ENCODE measurements at places on chromosomes 2 and 18.

DNA sequence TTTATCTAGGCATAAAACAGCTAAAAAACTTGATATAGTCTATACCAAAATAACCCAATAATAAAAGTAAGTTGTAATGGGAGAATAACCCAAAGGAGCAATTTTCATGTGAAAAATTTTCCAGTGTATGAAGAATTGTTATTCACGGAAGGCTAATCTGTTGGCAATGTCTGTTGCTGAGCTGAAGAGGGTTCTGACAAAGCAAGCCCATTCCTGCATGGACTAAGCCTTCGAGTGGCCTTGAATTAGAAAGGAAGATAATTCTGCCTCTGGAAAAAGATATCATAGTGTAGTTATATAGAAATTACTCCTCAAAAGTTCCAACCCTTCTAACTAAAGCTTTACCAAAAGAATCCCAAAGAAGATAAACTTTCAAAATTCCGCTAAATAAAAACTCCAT, 101.5 kb downstream of the MAP2 start:
- DNase-seq, result no peak

DNA sequence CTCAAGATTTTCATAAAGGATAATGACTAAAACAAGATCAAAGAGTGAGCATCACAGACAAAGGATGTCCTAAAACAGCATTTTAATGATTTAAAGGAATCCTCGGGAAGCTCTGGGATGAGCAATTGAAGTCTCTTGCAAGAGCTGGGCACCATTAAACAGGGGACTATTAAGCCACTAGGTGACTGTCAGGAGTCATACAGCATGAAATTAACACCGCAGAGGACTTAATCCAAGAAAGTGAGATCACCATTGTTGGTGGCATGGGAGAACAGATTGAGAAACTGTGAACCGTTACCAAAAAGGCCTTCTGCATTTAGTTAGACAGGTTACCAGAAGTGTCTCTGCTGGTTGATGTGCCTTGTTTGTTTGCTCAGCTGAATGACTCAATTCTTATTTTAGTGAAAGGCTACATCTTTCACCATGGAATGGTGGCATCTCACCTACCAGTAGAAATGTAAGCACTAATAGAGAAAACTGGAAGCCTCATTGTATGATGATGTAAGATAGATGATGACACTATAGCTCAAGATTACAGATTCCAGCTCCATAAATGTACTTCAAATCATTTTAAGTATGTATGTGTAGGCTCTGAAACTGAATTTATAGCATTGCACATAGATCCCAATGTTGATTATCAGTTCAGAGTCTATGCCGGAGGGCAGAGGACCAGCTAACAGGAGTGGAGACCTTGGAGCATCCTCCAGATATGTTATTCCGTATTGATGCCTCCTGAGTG, 427.6 kb downstream of the SUCLG1 start:
- no peak for DNase-seq

- no peak for DNase-seq
These were observed 207.1 kb upstream of the SLC14A2 start for GRCh38 chr18:45408218-45408617.

GRCh38 chr2:12347066-12347493, 369.7 kb upstream of the TRIB2 start:
- no peak for DNase-seq

- no peak for DNase-seq
These were observed 7.5 kb upstream of the ZNF516 start for GRCh38 chr18:76502551-76502950.

- DNase-seq, result no peak
These were observed 190.6 kb downstream of the TPGS2 start for GRCh38 chr18:36638224-36638623.

- DNase-seq, result no peak
These were observed 10.8 kb upstream of the LYPD6B start for GRCh38 chr2:149027590-149028250.

DNA sequence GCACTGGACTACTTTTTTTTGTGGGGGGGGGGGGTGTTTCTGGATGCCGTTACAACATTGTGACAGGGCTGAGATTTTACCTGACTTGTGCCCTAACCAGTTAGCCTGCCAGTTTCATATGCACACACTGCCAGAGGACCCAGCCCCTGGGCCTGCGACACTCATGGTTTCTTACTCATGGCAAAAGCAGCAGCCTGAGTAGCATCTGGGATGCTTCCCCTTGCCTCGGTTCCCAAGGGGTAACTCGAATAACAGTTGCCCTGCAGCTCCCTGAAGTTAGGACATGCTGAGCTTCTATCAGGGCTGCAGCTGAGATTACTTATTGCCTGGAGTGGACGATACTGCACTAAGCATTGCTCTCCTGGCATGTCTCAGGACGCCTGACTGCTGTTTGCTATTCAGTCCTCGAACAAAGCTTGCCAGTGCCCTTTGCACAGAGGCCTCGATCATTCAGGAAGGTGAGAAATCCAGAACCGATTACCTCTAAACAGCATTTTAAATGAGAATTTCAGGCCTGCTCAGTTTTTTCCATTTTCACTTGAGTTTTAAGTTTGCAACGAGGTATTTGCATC, 47.9 kb downstream of the TRPM8 start:
- no peak for DNase-seq

- DNase-seq, result no peak
These were observed 30.3 kb downstream of the SP3 start for GRCh38 chr2:173934895-173935294.

DNA sequence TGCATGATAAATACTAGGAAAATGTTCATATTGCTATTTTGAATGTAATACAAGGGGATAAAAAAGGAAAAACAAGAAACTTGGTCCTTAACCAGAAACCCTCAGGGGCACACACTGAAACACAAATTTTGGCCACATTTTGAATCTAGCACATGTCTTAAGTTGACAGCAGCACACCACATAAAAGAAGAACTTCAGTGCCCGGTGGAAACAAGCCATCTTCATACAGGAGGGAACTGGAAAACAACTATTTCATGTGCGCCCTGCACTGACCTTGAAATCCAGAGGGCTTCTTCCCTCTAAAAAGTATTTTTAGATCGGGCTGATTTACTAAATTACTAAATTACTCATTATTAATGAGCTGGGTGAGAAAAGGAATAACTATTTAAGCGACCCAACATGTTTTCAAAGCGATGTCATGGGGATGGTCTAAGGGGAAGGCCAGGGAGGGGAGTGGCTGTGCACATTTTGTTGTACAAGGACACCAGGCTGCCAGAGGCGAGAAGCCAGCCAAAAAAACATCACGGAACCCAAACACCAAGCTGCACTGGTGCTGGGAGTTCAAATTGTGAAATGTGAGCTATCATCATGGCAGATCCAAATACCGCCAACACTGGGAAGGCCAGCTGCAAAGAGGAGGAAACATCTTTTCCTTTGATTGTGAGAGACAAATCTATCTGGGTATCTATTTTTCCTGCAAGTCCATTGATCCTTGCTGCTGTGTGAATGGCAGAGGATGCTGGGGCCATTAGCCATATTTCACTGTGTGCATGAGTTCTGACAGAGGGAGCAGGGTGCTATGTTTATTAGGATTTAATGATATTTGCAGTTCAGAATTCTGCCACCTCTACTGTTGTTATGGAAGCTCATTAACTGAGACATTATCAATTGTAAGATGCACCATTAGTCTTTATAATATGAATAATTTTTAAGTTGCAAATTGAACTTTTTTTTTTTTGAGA, 150.7 kb upstream of the LMAN1 start:
- DNase-seq, result no peak

DNA sequence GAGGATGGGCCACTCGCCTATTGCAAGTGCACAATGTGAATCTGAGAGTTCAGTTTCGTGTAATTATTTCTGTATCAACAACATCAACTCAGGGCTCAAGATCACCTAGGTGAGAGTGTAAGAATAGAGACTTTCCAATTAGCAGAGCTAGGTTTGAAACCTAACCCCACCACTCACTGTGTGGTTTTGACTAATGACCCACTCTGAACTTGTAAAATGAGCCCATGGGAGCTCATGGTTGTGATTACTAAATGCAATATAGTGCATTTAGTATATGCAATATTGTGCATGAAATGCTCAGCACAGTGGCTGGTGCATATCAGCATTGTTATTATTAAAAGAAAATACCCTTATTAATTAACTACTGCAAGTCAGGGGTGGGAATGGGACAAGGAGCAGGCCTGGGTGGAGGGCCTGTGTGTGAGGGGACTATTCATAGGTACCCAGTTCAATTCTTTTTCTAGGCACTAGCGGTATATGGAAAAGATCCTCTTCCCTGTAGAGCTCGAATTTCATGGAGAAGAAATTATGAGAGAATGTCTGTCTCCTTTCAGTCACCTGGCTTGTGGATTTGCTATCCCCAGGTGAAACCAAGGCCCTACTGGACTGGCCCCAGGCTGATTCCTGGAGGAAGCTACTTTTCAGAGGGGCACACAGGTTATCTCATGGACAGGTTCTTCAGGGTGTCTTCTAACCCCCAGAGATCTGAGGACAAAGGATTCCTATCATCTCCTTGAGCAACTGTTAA, 169.5 kb downstream of the GFPT1 start:
- no peak for DNase-seq

GRCh38 chr2:184004948-184005672, 593.2 kb upstream of the ZNF804A start:
- no peak for DNase-seq

- DNase-seq, result no peak
These were observed 172.1 kb downstream of the NEDD4L start for GRCh38 chr18:58216071-58216481.

- DNase-seq, result peak; percentile 18
These were observed 27.9 kb downstream of the RIF1 start for GRCh38 chr2:151437630-151438029.

DNA sequence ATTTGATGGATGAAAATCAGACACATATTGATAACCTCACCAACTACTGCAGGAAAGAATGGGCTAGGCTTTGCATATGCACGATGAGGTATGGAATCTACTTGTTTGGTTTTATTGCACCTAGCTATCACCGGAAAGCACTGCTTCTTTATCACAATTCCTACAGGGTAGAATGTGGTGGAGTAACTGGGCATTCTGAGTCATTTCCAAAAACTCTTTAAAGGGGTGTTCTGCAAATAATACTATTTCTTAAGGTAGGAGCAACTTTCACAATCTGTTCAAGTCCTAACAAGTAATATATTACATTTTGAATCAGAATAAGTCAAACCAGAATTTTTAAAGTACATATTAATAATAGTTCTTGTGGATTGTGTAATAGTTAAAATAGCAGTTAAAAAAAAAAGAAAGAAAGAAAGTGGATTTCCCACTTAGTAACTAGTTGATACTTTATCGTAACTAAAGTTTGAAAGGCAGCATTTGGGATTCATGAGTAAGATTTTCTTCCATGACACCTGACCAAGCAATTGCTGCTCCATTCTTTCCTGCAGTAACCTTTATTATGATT, 40.5 kb downstream of the INO80C start:
- DNase-seq, result no peak

GRCh38 chr2:6806604-6807003, 59.1 kb downstream of the CMPK2 start:
- DNase-seq, result no peak

All from MM.1S (cell line).